ENCODE measurements at places on chromosomes 2 and 18.
A peak's percentile ranks its signal among the peaks of the same experiment; 100 is the strongest.

GRCh38 chr2:217662984-217663602 lies 339.7 kb downstream of the TNS1 start:
- no peak for DNase-seq

DNA sequence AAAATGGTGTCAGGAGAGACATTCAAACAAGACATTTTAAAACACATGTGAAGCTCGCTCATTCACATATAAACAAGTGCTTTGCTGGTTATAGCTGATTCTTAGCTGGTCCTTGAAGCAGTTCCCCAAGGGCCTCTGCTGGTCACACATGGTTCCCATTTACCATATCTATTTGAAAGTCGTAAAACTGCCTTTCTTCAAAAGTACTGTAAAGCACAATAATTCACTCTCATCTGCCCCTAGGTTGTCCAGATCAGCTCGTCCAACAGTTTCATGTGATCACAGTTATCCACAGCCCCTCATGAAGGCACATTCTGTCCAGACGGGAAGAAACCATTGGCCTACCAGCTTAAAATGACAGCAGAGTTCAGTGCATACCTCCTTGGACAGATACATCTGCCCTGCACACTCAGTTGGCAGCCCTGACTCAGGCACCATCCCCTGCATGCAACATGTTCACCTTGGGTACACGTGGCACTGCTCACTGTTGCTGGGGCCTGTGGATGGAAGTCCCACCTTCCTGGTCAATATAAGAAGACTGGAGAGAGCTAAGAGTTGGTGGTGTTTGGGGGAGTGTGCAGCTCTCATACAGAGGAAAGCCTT lies 108.0 kb upstream of the HAAO start:
- no peak for DNase-seq

GRCh38 chr18:42363446-42364441 lies 408.7 kb downstream of the PIK3C3 start:
- no peak for DNase-seq

GRCh38 chr2:51960281-51960680 lies 928.3 kb upstream of the NRXN1 start:
- DNase-seq = no peak

GRCh38 chr18:45408218-45408617 lies 207.1 kb upstream of the SLC14A2 start:
- no peak for DNase-seq

DNA sequence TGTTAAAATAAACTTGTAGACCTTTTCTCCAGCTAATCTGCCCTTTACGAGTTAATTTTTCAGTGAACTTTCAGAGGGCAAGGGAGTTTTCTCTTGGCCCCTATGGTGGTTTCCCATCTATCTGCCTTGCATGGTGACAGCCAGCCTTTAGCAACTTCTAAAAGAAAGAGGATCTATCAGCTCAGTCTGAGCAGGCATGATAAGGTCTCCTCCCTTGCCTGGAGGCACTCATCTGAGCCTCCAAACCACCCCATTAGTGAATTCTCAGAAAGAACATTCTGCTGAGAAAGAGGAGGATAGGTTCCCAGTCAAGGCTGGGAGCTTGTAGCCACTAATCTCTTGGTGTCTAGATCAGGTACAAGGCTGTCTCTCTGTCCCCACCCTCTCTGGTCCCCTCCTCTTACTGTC lies 10.7 kb upstream of the GYPC start:
- peak; percentile 27 for DNase-seq

GRCh38 chr18:56381196-56381595 lies 257.2 kb downstream of the TXNL1 start:
- no peak for DNase-seq

DNA sequence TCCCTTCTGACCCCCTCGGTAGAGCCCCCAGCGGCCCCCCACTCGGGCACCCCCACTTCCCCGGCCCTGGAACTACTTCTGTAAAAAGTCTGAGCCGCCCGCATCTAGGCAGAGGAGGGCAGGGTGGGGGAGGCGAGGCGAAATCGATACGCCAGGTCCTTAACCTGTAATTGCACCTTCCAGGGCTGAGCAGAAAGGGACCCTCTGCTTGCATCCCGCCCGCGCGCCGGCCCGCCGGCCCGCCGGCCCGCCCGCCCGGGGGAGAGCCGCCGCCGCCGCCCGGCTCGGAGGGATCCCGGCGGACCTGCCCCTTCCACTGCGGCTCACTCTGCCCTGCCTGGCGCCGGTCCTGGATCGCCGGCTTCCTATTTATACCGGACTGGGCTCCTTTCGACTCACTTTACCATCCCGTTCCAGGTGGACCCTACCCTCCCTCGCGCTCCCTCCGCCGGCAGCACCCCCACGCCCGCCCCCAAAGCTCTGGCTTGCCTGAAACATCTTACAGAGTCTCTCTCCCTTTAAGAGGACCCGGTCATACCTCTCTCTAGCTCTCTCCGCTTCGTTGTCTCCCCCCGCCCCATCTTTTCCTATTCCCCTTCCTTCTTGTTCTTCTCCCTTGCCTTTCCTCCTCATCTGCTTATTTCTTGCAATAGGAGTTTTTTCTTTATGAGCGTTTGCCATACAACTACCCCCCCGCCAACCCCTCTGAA lies 797 bp downstream of the KLHL14 start:
- no peak for DNase-seq

DNA sequence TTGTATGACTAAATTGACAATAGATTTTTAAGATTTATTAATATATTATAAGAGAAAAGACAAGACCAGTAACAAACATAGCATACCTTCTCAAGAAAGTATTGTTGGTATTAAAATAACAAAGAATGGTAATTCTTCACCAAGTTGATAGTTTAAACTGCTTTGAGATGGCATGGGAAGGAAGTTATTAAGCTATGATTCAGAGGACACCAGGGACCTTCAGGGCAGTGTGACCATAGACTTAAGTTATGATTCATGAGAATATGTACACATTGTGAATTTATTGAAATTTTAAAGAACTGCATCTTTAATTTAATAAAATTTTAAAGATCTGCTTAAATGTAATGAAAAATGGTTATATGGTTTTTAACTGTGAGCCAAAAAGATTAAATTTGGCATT lies 205.7 kb downstream of the DSEL start:
- no peak for DNase-seq

DNA sequence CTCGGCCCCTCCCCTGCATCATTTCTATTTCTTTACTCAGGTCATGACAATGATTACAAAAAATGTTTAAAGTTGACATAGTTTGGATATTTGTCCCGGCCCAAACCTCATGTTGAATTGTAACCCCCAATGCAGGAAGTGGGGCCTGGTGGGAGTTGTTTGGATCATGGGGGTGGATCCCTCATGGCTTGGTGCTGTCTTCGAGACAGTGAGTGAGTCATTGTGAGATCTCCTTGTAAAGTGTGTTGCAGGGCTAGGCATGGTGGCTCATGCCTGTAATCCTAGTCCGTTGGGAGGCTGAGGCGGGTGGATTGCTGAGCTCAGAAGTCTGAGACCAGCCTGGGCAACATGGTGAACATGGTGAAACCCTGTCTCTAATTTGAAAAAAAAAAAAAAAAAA lies 9.2 kb upstream of the MAP4K4 start:
- DNase-seq = no peak

GRCh38 chr2:30280596-30281434 lies 49.5 kb downstream of the LBH start:
- DNase-seq = no peak

GRCh38 chr18:23204589-23205235 lies 69.4 kb downstream of the CABLES1 start:
- peak; percentile 60 for DNase-seq

DNA sequence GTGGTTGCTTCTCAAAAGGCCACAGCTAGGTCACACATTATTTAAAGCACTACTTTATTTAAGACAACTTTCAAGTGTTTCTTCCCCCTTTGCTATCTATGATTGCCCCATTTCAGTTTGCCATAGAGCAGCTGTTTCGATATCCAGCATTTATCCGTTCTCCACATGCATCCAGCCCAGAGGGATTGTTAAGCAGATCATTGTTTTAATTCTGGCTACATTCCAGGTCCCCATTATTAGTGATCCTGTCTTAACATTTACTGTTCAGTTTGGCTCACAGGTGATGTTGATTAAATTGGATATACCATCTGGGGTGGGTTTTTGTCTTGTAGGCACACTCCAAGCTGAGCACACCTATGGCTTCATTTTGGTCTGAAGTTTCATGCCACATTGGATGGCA lies 638.7 kb downstream of the ZEB2 start:
- no peak for DNase-seq

- DNase-seq = no peak
Observed at GRCh38 chr2:215966951-215967350, 46.4 kb downstream of the MREG start.

- no peak for DNase-seq
Observed at GRCh38 chr2:156695020-156695419, 258.8 kb downstream of the GPD2 start.

- no peak for DNase-seq
Observed at GRCh38 chr18:658947-659533, 1.6 kb downstream of the TYMS start.

- DNase-seq = peak; percentile 99
Observed at GRCh38 chr2:101961338-101962191, 30.2 kb upstream of the IL1R2 start.

GRCh38 chr2:170850251-170850650 lies 33.6 kb downstream of the GAD1 start:
- DNase-seq = no peak

DNA sequence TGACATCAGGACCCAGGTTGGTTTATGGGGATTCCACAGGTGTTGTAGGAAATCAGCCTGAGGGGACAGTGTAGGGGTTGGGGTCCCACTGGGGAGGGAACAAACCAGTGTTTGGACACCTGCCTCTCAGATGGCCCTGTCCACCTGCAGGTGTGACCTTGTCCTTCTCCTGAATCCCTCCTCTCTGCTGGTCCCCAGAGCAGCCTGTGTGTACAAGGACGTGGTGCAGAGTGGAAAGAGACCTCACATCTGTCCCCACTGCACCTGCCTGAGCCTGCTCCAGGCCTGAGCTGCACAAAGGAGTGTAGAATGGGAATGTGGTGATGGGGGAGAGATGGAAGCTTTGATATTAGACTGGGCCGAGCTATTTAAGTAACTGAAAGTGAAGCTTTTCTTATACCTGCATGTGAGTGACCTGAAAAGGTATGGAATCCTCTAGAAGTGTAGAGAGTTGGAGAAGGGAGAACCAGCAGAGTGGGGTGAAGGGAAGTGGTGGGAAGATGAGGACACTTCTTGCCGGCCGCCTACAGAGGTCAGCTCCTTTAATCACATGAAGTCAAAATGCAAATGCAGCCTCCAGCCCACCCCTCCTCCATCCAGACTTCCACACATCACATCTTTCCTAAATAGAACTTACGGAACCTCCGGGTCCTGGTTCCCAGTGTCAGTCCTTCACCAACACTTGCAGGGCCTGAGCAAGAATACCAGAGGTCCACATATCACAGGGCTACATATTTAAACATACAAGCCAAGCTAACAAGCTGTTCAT lies 89.3 kb upstream of the SMAD2 start:
- peak; percentile 55 for DNase-seq

DNA sequence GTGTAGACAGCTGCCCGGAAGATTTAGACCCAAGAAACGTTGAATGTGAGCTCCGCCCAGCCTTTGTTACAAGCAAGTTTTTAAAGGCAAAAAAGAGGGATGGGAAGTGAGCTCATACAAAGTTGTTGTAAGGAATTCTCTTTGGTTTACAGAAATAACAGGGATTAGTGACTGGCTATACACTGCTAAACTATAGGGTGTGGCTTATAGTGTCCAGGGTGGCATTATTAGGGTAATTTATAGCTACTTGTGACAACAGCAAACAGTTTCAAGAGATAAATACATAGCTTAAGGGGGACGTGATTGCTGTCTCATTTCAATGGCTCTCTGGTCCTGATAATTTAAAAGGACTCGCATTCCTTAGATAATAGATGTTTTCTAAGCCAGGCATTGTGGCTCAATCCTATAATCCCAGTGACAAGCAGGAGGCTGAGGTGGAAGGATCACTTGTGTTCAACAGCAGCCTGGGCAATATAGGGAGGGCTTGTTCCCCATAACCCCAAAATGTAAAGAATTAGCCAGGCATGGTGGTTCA lies 66.5 kb upstream of the TGIF1 start:
- DNase-seq = no peak

GRCh38 chr2:237647176-237648015 lies 20.0 kb downstream of the LRRFIP1 start:
- DNase-seq = no peak

GRCh38 chr2:157216286-157216965 lies 41.1 kb upstream of the GALNT5 start:
- DNase-seq = no peak

- DNase-seq = no peak
Observed at GRCh38 chr2:28011322-28011737, 120.8 kb downstream of the BABAM2 start.

DNA sequence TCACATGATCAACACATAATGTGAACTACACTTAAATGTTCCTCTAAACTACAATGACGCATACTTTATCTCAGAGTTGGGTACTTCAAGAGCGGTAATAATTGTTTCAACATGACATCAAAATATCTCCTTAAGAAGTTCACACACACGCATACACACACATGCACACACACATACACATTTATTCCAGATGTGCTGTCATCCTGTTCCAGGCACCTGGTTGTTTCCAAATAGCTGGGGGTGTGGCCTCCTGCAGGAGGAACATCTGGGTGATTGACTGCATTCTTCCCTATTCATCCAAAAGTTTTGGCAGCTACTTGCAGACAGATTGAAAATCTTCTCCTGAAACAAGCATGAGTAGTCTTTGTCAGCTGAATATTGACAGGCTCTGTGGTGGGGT lies 37.9 kb upstream of the PIK3C3 start:
- no peak for DNase-seq

DNA sequence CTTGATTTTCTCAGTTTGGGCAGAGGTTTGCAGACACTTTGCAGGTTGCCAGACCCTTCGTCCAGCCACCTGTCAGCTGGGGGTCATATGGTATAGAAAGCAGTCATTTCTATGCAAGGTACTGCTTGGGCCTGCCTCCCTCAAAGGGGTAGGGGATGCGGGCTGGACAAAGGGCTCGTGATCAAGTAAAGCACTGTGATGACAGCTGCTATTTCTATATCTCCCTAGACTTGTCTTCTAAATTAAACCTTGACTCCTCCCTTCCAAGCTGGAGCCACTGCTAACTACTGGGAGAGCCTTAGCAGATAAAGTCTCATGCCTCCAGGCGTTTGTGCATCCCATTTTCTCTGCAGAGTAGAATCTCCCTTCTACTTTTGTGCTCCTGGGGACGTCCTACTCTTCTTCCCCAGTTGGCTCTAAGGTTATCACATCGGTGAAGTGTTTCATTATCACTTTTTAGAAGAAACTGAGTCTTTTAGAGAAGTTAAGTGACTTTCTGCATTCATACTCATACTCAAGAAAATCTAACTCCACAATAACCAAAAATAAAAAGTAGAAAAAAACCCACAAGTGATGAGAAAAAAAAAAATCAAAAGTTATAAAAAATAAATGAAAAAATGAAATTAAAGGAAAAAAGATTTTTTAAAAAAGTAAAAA lies 710 bp upstream of the XRCC5 start:
- no peak for DNase-seq

DNA sequence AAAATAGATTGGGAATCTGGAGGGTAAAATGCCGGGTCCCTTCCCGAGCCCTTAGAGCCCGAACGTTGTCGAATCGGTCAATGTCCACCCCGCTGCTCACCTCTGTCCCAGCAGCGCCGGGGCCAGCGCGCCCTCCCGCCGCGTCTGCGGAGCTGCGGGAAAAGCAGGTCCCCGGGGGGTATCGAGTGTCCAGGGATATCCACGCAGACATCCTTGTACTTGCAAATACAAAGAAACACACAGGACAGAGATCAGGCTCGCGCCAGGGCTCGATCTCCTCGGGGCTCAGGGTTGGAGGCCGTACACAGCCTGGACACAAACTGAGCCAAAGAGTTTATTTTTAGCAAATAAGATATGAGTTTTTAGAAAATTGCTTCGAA lies 2.3 kb upstream of the GATA6 start:
- no peak for DNase-seq
